GDM1 (cell line): ENCODE measurements at places on chromosomes 5 and 9.
A peak's percentile ranks its signal among the peaks of the same experiment; 100 is the strongest.

- DNase-seq = no peak
These were observed 41.5 kb upstream of the HOMER1 start for GRCh38 chr5:79555418-79555817.

- DNase-seq = no peak
These were observed 15.2 kb upstream of the HOMER1 start for GRCh38 chr5:79529110-79529509.

DNA sequence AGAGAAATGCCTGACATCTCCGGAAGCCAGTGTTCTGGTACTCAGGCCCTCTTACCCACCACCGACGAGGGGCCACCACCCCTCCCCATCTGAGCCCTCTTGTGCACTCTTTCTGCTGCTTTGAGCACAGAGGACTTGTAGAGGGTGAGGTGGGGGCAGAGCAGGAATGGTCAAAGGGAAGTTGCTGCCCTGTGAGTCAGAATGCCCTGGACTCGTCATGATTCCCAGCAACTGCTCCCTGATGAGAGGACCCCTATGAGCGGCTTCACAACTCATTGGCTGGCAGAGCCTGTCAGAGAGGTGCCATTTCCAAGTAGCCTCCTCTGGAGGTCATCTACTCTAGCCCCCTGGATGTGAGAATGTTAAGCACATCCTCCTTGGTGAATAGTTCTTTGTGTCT is 845 bp downstream of the ECSCR start:
- no peak for DNase-seq

DNA sequence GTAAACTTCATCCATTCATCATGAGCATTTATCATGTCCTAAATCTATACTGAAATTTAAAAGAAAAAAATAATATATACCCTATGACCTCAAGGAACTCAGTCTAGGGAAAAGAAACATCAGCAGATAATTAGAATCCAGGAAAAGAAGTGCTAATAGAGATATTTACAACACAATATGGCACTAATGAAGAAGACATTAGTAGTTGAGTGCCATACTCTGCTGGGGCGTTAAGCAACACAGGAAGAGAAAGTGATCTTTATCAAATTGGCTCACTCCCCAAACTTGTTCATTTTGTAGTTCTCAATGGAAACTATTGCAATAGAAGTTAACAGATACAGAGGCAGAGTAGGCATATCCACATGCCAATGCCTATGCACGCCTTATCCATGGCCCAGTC is 27.5 kb downstream of the GABRA6 start:
- no peak for DNase-seq

DNA sequence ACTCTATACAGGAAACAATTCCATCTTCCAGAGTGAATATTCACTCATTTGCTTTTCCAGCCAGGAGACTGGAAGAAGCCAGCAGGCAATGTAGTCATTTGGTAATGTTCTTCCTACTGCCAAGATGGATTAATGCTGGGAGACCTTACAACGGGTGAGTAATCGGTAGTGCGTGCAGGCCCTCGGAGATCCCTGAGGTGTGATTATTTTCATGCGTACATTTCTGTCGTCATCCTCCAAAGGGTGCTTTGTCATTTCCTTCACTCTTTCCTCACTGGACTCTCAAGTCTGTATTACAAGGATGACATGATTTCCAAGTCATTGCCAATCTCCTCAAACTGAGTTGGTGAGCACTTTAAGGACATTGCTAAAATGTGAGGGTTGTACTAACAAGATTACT is 263.5 kb downstream of the CWC27 start:
- no peak for DNase-seq

DNA sequence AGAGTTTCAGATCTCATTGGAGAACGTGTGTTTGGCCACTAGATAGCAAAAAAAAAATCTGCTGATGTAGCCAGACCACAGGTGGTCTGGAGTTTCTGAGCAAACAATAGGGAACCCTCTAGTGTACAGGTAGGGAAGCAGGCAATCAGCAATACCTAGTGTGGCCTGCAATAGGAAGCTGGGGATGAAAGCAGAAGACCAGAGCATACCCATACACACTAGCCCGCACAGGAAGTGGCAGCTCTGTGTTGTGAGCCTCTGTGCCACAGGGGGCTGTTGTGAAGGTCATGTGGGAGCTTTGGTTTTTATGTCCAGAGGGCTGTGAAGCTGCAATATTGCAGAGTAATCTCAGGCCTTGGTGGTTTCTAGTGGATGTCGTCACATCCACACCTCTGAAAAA is 81.2 kb downstream of the MTAP start:
- DNase-seq = no peak

- DNase-seq = no peak
These were observed 41.0 kb upstream of the ANGPTL2 start for GRCh38 chr9:127163409-127163808.

GRCh38 chr9:127822108-127822507 is 19.4 kb downstream of the FPGS start:
- DNase-seq = no peak

DNA sequence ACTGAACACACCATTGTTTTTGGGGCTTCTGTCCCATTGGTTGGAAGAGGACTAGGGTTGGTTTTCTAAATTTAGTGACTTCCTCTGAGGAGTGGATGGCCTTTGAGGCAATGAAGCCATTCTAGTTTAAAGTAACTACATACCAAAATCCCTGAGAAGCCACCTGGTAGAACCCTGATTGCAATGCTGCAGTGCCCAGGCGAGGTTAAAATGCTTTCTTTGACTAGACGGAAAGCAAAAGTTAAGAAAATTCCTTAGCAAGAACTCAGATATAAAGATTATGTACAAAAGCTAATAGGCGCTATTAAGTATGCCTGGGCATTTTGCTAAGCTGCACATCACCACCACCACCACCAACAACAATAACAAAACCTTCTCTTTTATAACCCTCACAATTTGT is 20.6 kb downstream of the GLRX start:
- no peak for DNase-seq

DNA sequence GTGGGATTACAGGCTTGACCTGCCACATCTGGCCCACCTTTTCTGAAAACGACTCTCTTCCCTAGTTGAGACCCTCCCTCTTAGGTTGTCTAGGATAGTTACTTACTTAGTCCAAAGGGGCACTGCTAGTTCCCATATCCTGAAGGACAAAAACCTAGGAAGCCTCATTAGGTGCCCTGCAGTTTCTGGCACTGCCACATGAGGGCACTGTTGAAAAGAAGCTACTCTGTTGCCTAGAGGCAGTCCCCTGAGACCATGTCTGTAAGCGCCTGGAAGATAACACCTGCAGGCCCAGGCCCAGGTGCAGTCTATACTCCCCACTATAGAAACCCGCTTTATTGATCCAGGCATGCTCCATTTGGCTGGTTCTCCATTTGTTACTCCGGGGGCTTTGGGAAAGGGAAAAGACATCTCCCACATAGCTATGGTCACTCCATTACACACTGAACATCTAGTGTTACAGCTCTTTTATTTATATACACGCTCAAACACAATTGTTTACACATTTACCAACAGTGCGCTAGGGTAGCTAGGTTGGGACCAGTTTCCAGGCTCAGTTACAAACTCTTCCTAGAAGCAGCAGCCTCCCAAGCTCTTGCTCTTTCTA is 73.4 kb upstream of the PPARGC1B start:
- DNase-seq = no peak

GRCh38 chr5:29382780-29383179 is 1810.7 kb upstream of the CDH6 start:
- DNase-seq = no peak

- DNase-seq = peak; percentile 8
These were observed 17.7 kb downstream of the MLLT3 start for GRCh38 chr9:20604562-20604961.

DNA sequence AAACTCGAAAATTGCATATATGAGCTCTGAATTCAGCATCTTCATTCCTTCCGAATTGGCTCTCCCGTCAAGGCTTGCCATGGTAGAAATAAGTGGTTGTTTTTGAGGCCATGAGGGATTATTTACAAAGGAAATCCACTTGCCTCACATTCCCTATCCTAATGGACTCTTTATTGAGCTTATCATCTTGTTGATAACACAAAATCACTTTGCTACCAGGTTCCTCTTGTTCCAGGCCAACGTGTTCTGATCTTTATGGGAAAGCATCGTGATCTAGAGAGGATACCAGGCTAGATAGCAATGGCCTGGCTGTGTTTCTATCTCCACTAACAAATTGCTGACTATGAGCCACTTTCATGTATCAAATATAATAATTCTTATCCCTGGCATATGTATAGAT is 811.7 kb downstream of the TLR4 start:
- no peak for DNase-seq

GRCh38 chr9:129664746-129665388 is 580 bp upstream of the PRRX2 start:
- DNase-seq = no peak

GRCh38 chr5:158899792-158900191 is 199.9 kb downstream of the EBF1 start:
- DNase-seq = no peak

GRCh38 chr5:175683921-175684320 is 26.1 kb downstream of the HRH2 start:
- no peak for DNase-seq

DNA sequence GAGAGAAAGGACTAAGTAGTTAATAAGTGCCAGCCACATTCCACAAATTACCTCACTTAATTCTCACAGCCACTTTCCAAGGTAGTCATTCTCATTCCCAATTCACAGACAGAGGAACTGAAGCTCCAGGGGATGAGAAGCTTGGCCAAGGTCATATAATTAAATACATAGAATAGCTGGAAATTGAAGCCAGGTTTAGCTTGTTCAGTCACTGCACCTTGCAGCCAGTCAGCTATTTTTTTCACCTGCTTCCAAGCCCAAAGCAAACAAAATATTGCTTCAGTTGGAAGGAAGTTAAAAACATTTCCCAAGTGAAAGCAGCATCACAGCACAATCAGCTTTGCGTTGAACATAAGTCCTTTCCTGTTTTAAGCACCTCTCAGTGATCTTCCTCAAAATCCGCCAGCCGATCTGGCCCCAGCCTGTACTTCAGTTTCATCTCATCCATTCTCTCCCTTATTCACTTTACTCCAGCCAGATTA is 4.8 kb downstream of the ALDH1A1 start:
- no peak for DNase-seq

GRCh38 chr5:176875783-176876505 is 23.2 kb downstream of the HK3 start:
- peak; percentile 14 for DNase-seq

DNA sequence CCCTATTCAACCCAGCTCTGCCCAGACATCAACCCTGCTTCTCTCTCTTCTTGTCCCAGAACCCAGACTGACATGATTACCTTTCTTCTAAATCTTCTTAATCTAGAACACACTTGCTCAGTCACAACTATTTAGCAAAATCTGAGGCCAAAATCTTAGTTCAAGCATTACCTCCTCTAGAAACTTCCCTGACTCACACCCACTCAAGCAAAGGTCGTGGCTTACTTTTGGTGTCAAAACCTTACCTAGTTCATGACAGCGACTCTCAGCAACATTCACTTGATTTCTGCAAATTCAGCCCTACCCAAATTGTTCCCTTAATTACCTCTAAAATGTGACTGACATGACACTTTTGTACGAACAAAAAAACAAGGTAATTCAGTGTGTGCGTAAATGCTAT is 130.2 kb downstream of the TLE1 start:
- DNase-seq = no peak

DNA sequence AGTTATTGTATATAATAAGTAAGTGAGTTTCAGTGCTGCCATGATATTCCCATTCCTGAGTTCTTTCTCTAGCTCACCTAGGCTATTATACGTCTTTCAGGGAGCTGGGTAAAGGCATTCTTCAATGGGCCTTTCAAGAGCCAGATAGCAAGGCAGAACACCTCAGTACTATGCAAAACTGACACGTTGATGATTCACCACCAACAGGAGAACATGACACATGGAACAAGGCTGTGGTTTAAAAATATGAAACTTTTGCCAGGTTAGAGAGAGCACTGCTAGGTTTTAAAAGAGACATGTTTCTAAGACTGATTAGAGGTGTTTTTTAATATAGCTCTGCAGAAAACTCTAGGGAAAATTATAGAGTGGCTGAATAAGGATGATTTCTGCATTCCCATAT is 95.9 kb downstream of the UGCG start:
- no peak for DNase-seq

- no peak for DNase-seq
These were observed 3.3 kb upstream of the PLGRKT start for GRCh38 chr9:5441043-5441442.

GRCh38 chr9:126301985-126302603 is 24.5 kb upstream of the MVB12B start:
- DNase-seq = peak; percentile 6

GRCh38 chr5:65479527-65479926 is 2.2 kb downstream of the ADAMTS6 start:
- DNase-seq = no peak

DNA sequence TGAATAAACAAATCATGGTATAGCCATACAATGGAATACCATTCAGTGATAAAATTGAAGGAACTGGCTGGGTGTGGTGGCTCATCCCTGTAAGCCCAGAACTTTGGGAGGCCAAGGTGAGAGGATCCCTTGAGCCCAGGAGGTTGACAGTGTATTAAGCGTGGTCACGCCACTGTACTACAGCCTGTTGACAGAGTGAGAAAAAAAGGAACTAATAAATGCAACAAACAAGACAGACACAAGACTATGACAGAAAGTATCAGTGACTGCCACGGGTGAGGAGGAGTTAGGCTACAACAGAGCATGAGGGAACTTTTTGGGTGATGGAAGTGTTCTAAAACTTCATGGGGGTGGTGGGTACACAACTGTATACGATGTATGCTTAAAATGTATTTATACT is 2.2 kb downstream of the FNIP1 start:
- DNase-seq = no peak

- DNase-seq = no peak
These were observed 106.6 kb downstream of the ARHGAP26 start for GRCh38 chr5:142876817-142877216.

- DNase-seq = no peak
These were observed 135.1 kb downstream of the ADAMTS16 start for GRCh38 chr5:5275211-5275610.

DNA sequence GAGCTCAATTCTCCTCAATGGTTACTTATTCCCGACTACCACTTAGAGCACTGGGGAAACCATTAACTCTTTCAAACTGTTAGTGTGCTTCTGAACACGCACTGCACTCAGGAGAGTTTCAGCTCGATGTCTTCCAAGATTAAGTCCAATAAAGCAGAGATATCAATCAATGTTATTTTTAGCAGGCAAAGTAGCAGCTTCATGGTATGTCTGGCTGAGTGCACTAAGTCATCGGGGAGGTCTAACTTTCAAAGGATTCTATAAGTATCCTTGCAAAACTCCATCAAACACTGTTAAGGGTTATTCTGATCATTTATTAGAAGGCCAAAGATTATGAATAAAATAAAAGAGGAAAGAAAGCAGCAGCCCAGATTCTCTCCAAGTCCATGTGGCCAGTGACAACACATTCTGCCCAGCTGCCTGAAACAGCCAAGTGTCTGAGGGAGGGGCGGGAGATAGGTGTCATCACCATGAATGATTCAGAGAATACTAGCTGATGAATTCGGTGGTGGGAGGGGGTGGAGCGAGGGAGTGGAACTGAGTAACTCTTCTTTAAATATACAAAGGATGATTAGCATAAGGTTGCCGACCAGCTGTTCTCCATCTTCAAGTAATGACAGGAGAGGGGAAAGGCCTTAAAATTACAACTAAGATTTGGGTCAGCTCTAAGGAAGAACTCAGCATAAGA is 21.3 kb downstream of the NREP start:
- DNase-seq = no peak
